Activated T-cell treated with anti-CD3 and anti-CD28 coated beads for 48 hours (primary cell): ENCODE measurements at places on chromosomes 2 and 18.

DNA sequence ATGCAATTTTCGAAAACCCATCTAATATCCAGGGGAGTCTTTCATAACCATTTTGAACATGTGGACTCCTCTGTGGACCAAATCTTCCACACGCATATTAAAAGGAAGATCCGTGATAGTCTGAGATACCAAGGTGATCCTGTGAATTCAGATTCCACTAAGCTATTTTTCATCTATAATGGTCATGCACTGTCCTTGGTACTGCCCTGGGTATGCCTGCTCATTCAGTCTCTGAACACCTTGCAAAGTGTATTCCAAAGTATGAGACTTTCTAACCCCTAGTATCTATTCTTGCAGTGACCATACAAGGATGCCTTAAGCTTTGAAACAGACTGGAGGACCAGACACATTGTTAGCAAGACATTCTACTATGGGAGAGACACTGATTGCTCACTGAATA is 217.6 kb upstream of the CCDC150 start:
- DNase-seq, result no peak

DNA sequence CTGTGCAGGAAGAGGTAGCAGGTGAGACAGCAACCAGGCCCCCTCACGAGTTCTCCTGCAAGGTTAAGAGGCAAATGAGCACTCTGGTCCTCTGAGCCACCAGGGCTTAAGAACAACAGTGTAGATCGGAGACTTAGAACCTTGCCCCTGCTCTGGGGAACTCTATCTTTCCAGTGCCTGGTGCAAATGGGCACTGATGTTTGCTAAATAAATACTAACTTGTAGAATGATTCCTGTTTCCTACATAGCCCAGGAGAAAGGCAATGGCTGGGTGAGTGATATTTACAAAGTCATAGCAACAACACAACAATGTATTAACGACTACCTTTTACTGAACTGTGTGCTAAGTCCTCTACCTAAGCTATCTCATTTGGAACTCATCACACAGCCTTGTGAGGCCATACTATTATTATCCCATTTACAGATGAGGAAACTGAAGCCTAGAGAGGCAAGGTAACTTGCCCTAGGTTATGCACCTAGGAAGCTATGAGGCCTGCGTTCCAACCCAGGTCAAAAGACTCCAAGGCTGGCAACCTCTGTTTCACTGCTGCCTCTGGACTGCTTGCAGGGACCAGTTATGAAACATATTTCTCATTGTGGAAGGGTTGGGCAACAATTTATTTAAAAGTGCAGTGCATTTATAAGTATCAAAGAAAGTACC is 4.3 kb downstream of the ATP8B1 start:
- no peak for DNase-seq

DNA sequence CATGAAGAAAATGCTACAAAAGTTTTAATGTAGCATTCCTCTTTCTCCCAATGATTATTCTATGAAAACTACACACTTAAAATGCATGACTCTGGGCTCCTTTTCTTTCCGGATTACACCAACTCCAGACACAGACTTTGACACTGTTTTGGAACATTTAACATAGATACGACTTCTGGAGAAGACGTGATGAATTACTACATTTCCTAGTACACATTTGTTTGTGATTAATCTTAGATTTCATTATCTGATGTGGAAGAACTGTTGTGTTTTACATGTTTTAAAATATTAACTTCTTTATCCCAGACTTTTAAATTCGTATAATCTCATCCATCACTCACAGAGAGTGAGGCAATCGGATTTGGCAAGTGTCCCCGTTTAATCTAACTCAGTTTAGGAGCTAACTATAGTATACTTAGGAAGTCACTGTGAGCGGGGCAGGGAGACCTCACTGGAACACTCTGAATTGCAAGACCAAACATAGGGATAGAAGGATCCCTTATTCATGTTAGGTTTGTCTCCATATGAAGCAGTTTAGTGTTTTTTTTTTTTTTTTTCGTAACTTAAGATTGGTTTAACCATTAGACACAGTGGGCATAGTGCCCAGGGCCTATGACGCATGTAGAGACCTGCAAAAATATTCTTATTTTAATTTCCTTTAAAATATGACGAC is 66.7 kb downstream of the PDE1A start:
- no peak for DNase-seq

- no peak for DNase-seq
These were observed 8.6 kb upstream of the CRYBA2 start for GRCh38 chr2:219001577-219002394.

DNA sequence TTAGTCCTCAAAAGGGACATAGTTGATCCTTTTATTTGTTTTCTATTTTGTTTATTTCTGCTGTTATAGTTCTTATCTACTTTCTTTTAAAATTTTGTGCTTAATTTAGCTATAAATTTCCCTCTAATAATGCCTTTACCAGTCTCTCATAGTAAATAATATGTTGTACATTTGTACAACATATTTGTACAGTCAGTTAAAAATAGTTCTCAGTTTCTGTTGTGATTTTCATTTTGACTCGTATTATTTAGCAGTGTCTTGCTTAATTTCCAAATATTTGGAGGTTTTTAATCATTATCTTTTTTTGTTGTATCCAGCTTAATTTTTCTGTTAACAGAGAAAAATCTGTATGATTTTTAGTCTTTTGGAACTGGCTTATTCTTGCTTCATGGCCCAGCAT is 443.6 kb upstream of the TRIB2 start:
- DNase-seq, result no peak

DNA sequence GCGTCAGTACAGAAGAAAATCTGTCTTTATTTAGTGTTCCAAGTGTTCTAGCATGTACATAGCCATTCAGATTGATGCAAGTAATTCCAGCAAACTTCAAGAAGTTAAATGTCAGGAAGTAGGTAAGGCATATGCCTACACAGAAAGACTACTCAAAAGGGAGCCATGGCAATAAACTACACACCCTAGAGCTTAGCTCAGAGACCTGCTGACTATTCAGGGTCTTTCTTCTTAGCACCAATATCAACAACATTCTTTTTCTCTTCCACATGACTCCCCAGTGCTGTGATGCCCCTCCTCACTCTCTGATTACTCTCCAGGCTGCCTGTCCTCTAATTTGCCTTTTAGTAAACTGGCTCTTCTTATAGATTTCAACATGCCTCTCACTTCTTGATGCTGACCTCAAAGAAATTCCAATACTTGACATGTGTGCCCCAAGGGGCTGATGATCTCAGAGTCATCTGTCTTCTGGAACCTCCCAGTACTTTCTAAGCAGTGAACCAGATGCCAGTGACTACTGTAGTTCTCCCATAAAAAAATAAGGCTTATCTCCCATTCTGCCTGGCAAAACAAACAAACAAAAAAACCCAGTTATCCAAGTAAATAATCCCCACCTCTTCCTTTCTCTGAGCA is 909.2 kb upstream of the FANCL start:
- no peak for DNase-seq

- DNase-seq, result no peak
These were observed 70.8 kb upstream of the SLC1A4 start for GRCh38 chr2:64918220-64918886.
